Activated B cell treated with CpG ODN at 0.5 μM for 24 hours (primary cell): ENCODE measurements at places on chromosomes 11 and 22. TPM values are rescaled to one million over a fixed set of nuclear protein-coding genes. Genes with fewer than 3 reads are reported as not detected.

OR52I2 gene
- not detected in 2 replicates for total RNA-seq

KDM4D gene
- 0.67 and 0.93 TPM in 2 replicates for total RNA-seq

MYO18B gene
- total RNA-seq = 0.12 and 0.27 TPM in 2 replicates

GLYAT gene
- not detected in 2 replicates for total RNA-seq

OR52H1 gene
- total RNA-seq = 0.20 and 0.22 TPM in 2 replicates

PRODH gene
- not detected in 2 replicates for total RNA-seq

KDM4E gene
- not detected in 2 replicates for total RNA-seq

PAX6 gene
- total RNA-seq = not detected in 2 replicates

RPS25 gene
- total RNA-seq = 2,191 and 2,534 TPM in 2 replicates

RIMBP3C gene
- total RNA-seq = 0.24 TPM in 1 of 2 replicates, not detected in the other

NRIP3 gene
- 0.32 TPM in 1 of 2 replicates, not detected in the other for total RNA-seq

SLC6A5 gene
- not detected in 2 replicates for total RNA-seq

MIOX gene
- 0.15 and 0.22 TPM in 2 replicates for total RNA-seq

OR2AG1 gene
- total RNA-seq = not detected in 2 replicates

P2RX6 gene
- 0.12 and 0.67 TPM in 2 replicates for total RNA-seq

CHRM1 gene
- total RNA-seq = not detected in 2 replicates

SCN4B gene
- not detected in 2 replicates for total RNA-seq

P4HA3 gene
- not detected in 2 replicates for total RNA-seq

TRAF6 gene
- 16.9 and 19.3 TPM in 2 replicates for total RNA-seq

C11orf87 gene
- not detected in 2 replicates for total RNA-seq

FIBIN gene
- not detected in 2 replicates for total RNA-seq

HPS4 gene
- 45.3 and 51.6 TPM in 2 replicates for total RNA-seq

ROBO4 gene
- not detected in 2 replicates for total RNA-seq

RAG1 gene
- total RNA-seq = 0.10 and 0.24 TPM in 2 replicates

ZP1 gene
- total RNA-seq = not detected in 2 replicates

OR51E2 gene
- not detected in 2 replicates for total RNA-seq
